RPMI7951 (cell line): ENCODE measurements at places on chromosomes 5 and 9. TPM values are rescaled to one million over a fixed set of nuclear protein-coding genes. Genes with fewer than 3 reads are reported as not detected.

DNA sequence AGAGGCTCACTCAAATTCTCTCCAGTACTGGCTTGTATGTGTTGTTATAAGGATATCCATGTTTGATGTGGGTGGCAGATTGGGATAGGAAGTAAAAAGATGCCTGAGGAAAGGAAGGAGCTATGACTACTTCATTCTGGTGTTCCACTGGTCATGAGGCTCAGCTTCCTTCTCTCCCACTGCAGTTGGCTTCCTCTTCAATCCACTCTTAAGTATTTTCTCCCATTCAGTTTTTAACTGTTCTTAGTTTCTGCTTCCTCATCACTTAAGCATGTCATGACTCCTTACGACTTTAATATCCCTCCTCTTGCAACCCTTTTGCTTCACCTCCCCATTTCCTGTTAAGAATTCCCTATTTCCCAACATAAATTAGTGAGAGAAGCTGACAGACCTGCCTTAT, 81.1 kb downstream of the PJA2 start:
- DNase-seq, result no peak

- peak; percentile 26 for DNase-seq
Measured at GRCh38 chr9:16728137-16728508, 142.3 kb downstream of the BNC2 start.

DNA sequence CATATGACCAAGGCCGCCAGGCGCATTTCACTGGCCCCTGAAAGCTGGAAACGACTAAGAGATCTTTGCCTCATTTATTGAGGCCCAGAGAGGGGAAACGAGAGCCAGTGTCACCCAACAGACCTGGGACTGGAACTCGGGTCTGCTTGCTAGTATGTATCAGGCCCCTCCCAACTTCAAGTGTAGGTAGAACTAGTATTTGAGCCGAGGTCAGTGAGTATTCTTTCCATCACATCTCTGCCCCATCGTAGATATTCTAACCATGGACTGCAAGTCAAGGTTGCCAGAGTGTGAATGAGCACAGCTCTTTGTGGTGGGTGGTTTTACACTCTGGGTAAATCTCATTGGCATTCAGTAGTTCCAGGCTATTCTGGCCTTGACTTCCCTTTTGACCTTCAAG, 42.2 kb downstream of the GPR107 start:
- no peak for DNase-seq

DNA sequence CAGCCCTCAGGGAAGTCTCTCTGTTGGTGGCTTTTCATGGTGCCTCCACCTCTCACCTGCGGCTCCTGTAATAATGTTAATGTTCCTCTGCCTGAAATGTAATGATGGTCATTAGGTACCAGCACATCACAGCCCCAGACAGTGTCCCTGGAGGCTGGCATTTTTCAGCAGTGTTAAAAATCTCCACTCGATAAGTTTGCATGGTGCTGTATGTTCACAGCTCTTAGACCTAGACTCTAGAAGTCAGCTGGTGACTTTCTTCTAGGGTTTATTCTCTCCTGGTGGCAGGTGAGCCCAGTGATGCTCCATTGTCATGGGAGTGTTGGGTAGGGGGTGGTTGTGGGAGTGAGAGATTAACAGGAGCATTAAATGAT, 53.1 kb downstream of the GPR107 start:
- DNase-seq, result no peak

GRCh38 chr5:14251733-14252132, 108.6 kb downstream of the TRIO start:
- no peak for DNase-seq

- no peak for DNase-seq
Measured at GRCh38 chr5:14129123-14129522, 14.0 kb upstream of the TRIO start.

PCDHGA2 gene
- total RNA-seq, result 6.8 and 7.0 TPM in 2 replicates

ACOT12 gene
- not detected in 2 replicates for total RNA-seq
